Right cardiac atrium (tissue), 5 donors: ENCODE measurements at places on chromosomes 3 and 15. TPM values are rescaled to one million over a fixed set of nuclear protein-coding genes. Genes with fewer than 3 reads are reported as not detected.
A peak's percentile ranks its signal among the peaks of the same experiment; 100 is the strongest.

DNA sequence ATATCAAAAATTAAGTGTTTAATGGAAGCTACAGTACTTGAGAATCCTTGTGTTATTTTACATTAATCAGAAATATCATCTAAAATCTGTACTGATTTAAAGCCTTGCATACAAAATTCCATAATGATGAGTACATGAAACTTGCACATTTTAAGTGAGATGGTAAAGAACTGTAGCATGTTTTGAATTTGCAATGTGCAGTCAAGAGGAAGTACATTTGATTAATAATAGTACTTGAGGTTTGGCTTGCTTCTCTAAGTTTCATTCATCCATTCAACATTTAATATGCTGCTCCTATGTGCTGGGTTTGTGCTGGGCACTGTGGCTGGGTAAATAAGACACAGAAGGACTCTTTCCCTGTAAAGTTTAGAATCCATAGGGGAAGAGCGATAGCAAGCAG, 332.3 kb downstream of the CNTN3 start:
- DNase-seq: no peak

Gene IL1RAP
- polyA plus RNA-seq: 1.6 TPM

GRCh38 chr15:92652576-92652966, 3.0 kb downstream of the FAM174B start:
- DNase-seq: no peak

GRCh38 chr3:127613406-127613805, 15.2 kb downstream of the MCM2 start:
- DNase-seq: no peak

DNA sequence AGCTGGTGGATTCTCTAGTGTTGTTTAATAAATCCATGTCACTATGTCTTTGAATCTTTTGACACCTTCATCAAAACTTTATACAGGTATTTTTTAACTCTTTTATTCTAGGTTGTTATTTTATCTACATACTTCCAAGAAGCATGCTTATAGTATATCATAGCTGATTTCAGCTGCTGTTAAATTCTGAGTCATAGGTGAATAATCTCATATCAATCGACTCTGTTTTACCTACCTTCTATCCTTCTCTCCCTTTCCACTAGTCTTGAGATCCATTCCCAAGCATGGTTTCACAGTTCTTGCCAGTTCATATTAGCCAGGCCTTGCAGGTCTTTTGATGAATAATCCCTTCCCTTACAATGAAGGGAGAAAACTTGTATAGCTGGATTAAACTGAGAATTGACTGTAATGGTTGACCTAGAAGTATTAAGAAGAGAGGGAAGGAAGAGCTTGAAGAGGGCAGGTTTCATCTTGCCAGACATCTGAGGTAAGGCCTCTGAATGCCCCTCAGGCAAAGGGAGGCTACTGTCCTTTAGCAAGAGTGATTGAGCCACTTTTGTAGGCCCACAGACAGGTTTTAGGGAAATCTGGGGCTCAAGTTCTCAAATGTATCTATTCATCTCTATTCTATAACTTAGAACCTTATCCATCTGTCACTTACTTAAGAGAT, 146.4 kb downstream of the EPHA6 start:
- DNase-seq: no peak

DNA sequence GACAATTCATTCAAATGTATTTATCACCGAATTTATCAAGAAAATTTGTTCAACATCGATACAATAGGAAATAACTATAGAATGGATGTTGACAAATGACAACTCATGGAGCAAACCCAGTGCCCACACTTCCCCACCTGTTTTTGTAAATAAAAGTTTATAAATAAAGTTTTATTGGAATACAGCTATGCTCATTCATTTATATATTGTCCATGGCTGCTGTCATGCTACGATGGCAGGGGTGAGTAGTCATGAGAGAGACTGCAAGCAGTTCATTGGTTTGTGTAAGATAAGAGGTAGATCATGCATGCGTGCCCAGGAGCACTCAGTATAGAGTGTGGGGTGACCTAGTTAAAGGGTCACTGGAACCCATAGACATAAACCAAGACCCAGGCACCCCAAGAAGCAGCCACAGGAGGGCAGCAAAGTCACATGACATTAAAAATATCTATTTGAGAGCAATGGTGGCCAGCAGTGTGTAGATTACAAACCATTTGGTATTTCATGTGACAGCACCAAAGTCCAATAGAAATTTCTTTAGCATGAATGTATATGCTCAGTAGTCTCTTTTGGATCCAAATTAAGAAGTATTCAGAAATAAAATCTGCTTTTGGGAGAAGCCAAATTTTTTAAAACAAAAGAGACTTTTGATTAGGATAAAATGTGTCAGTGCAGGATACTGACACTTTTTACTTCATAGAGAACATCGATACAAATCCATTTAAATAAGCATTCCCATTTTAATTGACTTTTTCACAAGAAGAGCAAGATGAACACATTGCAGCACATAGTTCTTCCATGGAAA, 794.8 kb downstream of the MCTP2 start:
- peak; percentile 44 for DNase-seq

GRCh38 chr3:36945333-36945980, 603 bp upstream of the TRANK1 start:
- DNase-seq: no peak

Gene PXK
- polyA plus RNA-seq: 7.7 TPM

DNA sequence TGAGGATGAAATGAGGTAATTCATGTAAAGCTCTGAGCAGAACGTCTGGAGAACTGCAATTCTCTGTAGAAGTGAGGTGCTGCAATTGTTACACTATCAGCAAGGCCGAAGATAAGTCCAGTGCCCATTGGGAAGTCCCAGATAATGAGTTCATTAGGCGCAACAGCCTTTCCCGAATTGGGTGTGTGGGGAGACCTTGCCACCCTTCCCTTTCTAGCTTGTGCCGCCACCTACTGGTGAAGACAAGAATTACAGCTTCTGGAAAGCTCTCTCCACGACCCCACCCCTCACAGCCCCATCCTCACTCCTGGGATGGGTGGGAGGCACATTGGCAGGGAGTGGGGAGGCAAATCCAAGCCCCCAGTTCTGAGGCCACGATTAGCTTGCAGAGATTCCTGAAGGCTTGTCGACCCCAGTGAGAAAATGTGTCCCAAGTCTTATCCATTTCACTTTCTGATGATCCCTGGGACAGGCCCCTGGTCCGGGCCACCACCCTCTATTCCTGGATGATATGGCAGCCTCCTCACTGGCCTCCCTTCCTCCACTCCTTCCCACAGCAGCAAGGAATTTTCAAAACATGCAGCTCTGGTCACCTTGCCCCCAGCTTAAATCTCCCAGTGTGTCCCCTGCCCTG, 36.4 kb downstream of the FAM3D start:
- peak; percentile 70 for DNase-seq

DNA sequence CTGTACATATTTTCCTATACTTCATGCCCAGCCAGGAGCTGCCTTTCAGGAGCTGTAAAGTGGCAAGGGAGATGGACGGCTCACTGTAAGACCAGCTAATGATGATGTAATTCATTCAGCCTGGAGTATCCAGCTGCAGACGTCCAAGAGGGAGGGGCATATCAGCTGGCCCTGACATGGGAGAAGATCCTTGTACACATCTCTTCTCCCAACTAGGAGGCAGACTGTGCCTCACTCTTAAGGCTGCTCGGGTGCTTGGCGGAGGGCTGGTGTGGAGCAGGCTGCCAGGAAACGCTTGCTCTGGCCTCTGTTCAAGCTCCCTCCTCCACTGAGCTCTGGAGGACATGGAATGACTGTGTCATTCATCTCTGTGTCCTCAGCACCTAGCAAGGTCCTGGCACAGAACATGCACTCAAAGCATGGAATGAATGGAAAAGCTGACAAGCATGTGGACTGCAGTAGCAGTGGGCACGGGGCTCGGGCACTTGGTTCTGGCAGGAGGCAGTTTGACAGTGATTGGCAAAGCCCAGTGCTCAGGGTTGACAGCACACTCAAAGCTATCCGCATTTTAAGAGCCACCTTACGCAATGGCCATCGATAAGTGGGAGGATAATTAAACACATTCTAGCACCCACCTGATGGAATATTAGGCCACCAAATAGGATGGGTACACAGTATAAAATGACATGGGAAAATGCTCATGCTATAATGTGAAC, 72.4 kb downstream of the TBC1D2B start:
- peak; percentile 85 for DNase-seq

GRCh38 chr15:31396881-31397560, 70.4 kb downstream of the KLF13 start:
- peak; percentile 92 for DNase-seq

DNA sequence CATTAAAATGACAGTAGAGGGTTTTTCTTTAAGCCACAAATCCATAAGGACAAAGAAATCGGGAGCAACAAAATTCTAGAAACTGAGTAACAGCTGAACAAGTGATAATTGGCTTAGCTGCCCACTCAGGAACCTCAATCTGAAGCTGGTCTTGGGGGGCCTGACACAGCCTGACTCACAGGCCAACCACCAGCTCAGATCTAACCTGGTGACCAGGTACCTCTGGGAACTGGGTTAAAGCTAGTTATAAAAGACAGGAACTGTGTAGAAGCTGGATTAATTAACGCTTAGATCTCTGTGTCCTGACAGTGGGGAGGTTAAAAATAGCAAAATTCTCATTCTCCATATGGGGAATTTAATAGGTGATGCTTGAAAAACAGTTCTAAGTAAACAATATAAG, 161.9 kb downstream of the PLCL2 start:
- no peak for DNase-seq

Gene HDC
- not detected for polyA plus RNA-seq

DNA sequence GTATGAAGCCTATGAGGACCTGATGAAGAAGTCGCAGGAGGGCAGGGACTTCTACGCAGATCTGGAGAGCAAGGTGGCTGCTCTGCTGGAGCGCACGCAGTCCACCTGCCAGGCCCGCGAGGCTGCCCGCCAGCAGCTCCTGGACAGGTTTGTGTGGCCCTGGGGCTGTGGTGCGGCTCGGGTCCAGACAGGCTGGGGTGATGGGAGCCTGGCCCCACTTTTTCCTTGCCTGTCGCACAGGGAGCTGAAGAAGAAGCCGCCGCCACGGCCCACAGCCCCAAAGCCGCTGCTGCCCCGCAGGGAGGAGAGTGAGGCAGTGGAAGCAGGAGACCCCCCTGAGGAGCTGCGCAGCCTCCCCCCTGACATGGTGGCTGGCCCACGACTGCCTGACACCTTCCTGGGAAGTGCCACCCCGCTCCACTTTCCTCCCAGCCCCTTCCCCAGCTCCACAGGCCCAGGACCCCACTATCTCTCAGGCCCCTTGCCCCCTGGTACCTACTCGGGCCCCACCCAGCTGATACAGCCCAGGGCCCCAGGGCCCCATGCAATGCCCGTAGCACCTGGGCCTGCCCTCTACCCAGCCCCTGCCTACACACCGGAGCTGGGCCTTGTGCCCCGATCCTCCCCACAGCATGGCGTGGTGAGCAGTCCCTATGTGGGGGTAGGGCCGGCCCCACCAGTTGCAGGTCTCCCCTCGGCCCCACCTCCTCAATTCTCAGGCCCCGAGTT, 29.0 kb downstream of the PTPN23 start:
- DNase-seq: no peak

DNA sequence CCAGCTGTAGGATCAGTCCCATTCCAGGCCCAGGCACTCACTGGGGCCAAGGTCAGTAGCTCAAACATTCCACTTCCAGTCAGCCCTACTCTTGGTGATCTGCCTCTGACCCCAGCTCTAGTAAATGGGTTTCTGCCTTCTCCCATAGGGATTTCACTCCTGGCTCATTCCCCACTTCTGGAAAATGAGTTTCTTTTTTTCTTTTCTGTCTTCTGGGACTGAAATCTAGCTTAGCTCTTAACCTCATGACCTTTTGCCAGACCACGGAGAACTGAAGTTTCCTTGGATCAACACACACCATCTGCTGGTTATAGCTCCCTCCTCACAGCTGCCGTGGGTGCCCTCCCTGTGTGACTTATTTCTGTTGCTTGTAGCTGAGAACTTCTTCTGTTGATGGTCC, 21.3 kb downstream of the MME start:
- DNase-seq: no peak

- DNase-seq: no peak
Observed at GRCh38 chr3:117660941-117661817, 951.6 kb downstream of the TUSC7 start.

DNA sequence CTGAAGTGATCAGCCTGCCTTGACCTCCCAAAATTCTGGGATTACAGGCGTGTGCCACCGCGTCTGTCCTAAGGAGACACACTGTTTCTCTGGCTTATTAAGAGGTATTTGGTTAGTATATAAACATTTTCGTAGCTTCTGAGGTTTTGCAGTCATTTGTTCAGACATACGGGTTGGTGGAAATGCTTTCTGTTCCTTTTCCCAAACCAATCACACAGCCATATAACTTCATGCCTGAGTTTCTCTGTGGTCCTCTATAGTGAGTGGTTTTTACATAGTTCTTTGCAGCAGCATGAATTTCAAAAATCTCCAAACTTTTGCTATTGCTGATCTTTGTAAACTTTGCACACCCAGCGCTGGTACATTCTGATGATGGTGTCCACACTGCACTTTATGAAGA, 100.5 kb downstream of the AKAP13 start:
- no peak for DNase-seq

GRCh38 chr3:65964838-65965237, 73.9 kb downstream of the MAGI1 start:
- no peak for DNase-seq

- no peak for DNase-seq
Observed at GRCh38 chr3:5309171-5309570, 121.7 kb downstream of the EDEM1 start.

Gene TXNRD3
- 3.8 TPM for polyA plus RNA-seq

Gene NEDD4
- polyA plus RNA-seq: 2.6 TPM

DNA sequence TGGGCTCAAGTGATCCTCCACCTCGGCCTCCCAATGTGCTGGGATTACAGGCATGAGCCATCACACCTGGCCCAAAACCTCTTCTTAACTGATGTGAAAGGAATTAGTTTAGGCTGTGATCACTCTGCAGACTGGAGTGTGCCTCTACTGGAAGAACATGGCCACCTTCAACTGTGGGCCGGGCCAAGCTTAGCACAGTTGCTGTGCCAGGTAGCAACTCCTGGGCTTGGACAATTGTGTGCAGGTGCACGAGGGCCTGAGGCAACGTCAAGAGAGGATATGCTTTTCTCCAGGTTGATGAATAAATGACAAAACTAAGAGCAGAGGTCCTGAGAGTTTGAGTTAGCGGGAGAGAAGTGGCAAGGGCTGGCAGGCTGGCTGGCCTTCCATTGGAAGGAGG, 6.5 kb downstream of the FAH start:
- DNase-seq: no peak

- DNase-seq: no peak
Observed at GRCh38 chr15:82828075-82828474, 18.6 kb downstream of the WHAMM start.

Gene RFT1
- polyA plus RNA-seq: 7.0 TPM

- no peak for DNase-seq
Observed at GRCh38 chr15:44082558-44083157, 112.4 kb downstream of the FRMD5 start.

DNA sequence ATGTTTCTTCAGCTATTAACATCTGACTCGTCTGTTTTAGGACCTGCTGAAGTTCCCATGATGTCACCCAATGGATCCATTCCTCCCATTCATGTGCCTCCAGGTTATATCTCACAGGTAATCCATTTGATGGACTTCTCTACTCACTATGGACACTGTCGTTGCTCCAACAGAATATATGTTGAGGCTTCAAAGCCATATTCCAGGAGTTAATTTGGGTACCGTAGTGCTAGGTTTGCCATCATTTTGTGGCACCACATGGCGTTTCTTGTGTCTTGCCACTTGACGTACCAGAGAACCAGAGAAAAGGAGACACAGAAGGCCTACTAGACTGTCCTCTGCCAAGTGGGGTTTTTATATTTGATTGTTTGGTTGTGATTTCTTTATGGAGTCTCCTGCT, 187.5 kb downstream of the FNDC3B start:
- DNase-seq: no peak

Gene GASK1A
- polyA plus RNA-seq: 1.5 TPM

GRCh38 chr3:81033185-81033584, 728.3 kb downstream of the GBE1 start:
- DNase-seq: no peak
